ENCODE measurements at places on chromosomes 6 and 20.
A peak's percentile ranks its signal among the peaks of the same experiment; 100 is the strongest.

GRCh38 chr20:49282584-49283171 is 4.8 kb upstream of the ZNFX1 start:
- DNase-seq: no peak

GRCh38 chr6:169903122-169903521 is 151.7 kb downstream of the ERMARD start:
- no peak for DNase-seq

DNA sequence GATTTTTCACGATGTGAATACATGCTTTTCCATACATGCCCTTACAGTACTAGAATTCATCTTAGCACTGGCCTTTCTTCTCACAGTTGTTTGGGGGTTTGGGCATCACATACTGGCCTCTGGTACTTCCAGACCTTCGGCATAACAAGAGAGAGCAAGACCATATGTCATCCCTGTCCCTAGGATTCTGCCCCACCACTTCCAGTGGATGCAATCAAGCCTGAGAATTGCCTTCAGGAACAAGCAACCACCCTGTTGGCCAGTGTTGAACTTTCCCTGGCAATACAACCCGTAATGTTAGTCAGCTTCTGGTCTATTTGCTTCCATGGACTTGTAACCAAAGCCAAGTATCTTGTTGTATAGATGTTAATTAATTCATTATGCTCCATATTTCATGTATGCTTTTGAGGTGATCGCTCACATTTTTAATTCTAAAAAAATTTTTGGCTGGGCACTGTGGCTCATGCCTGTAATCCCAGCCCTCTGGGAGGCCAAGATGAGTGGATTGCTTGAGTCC is 15.4 kb upstream of the SLPI start:
- no peak for DNase-seq

DNA sequence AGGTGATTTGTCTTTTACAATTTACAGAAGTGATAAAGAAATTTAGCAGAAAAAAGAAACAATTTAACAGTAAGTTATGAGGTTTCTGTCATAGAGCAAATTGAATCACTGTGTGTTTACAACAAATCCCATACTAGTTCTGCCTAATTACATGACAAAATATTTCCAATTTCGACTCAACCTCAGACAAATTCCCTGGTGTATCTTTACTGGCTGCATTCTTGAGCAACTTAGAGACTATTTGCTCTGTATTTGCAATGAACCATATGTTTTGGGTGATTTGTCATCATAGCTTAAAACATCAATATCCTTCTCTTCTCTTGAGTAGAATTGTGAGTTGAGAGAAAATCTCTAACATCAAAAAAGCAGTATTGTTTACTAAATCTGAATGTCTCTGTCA is 128.7 kb downstream of the SIM1 start:
- no peak for DNase-seq

DNA sequence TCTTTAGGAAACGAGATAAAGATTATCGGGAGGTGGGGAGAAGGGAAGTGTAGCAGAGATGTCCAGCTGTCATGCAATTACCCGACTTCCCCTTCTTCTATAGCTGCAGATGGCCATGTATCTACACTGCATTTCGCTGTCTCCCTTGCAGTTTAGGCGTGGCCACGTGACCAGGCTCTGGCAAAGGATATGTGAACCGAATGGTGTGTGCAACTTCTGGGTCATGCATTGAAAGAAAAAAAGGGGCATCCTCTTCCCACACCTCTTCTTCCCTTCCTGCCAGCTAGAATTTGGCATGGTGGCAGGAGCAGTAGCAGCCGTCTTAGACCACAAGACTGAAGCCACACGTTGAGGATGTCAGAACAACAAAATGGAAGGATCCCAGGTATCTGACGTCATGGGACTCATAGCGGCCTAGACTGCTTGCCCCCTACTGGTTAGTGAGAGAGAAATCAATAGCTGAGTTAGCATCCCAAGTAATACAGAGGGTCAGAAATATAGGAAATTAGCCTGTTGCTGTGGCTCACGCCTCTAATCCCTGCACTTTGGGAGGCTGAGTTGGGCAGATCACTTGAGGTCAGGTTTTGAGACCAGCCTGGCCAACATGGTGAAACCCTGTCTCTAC is 32.8 kb downstream of the TCF15 start:
- peak; percentile 17 for DNase-seq

GRCh38 chr6:97175806-97176205 is 107.2 kb downstream of the MMS22L start:
- peak; percentile 7 for DNase-seq

DNA sequence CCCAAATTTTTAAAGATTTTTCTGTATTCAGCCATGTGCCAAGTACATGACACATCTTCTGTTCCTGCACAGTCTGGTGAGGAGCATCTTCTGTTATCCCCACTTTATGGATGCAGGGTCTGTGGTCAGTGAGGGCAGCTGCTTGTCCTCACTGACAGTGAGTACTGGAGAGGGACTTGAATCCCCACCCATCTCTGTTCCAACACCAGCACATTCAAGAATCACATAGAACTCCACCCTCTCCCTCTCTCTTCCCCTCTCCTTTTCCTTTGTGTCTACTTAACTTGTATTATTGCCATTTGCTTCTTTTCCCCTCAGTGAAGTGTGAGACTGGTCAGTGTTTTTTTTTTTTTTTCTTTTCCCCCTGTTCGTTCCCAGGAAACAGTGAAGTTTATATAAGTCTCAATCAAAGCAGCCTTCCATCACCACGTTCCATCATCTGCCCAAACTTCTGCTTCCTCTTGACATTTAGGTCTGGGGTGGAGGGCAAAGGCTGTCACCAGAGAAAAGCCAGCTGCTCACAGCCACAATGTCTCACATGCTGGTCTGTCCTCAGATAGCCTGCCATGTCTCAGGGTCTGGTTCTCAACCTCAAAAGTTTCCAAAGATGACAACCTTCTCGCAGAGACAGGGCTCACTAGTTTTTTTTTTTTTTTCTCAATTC is 110.0 kb upstream of the SSTR4 start:
- no peak for DNase-seq

GRCh38 chr6:129607581-129608186 is 102.3 kb downstream of the ARHGAP18 start:
- no peak for DNase-seq

GRCh38 chr6:45500924-45501816 is 123.4 kb upstream of the SUPT3H start:
- DNase-seq: no peak

DNA sequence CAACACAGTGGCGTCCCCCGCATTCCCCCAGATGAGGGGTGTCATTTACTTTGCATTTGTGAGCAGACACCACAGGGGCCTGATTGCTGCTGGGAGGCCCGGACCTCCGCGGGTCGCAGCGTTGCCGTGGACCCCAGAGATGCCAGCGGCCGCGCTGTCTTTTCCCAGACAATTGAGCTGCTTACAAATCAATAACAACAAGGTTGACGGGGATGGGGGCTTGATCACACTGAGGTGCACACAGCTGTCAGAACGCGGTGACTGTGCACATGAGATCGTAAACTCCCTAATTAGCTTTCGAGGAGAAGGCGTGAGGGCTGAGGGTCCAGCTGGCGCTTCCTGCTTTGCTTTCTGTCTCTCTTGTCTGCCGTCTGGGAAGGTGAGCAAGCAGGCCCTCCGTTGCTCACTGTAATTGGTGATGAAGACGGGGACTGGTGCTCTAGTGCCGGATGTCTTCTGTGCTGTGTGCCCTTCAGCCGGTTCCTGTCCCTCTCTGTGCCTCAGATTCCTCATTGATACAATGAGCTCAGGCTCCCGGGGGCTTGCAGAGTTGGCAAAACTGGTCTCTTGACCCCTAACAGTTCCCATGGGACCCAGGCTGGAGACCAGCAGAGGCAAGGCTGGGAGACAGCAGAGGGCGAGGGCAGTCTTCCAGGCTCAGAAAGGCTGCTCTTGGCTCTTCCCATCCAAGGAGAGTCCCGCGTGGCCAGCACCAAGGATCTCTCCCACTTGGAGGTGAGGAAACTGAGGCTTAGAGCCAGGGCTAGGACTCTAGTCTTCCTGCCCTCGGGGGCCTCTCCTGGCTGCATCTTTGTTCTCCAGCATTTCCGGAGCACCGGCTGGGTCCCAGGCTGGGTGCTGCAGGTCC is 126.0 kb upstream of the PMEPA1 start:
- DNase-seq: no peak

GRCh38 chr20:19463597-19463996 is 251.2 kb downstream of the SLC24A3 start:
- DNase-seq: no peak

DNA sequence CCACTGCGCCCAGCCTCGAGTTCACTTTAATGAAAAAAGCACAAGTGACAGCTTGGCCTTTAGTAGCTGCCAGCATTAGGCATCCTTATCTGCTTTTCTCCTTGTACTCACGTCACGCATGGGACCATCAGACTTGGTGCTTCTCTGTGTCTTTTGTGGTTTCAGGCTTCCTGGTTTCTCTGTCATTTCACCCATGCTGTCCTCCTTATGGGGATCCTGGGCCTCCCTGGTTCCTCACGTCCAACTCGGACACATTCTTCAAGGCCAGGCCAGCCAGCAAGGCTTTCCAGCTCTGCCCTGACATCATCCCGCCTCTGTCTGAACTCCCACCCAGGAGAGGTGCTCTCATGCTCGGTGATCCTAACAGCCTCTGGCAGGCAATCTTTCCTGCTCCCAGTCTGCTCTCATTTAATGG is 83.2 kb downstream of the TIAM2 start:
- DNase-seq: no peak

DNA sequence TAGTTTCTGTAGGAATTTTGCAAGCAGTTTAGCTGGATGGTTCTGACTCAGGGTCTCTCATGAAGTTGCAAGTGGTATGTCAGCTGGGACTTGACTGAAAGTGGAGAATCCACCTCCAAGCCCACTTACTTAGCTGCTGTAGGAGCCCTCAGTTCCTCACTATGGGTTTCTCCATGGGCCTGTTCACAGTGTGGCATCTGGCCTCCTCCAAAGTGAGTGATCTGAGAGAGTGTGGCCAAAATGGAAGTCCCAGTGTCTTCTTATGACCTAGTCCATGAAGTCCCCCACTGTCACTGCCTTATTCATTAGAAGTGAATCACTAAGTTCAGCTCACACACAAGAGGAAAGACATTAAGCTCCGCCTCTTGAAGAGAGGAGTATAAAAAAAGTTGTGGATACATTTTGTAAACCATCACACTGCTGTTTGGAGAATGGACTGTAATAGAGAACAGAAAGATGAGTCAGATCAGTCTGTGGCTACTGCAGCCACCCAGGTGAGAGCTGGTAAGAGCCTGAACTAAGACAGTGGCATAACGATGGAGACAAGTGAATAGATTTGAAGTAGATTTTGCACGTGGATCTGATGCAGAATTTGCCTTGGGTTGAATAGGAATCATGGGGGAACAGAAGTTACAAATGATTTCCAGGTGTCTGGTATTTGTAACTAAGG is 4.9 kb upstream of the NELFCD start:
- DNase-seq: peak; percentile 49

- no peak for DNase-seq
These were observed 21.8 kb upstream of the MCUR1 start for GRCh38 chr6:13836170-13836569.

GRCh38 chr20:57153238-57153905 is 113.1 kb downstream of the BMP7 start:
- DNase-seq: no peak

- no peak for DNase-seq
These were observed 819.5 kb upstream of the EPHA7 start for GRCh38 chr6:94238868-94239267.

DNA sequence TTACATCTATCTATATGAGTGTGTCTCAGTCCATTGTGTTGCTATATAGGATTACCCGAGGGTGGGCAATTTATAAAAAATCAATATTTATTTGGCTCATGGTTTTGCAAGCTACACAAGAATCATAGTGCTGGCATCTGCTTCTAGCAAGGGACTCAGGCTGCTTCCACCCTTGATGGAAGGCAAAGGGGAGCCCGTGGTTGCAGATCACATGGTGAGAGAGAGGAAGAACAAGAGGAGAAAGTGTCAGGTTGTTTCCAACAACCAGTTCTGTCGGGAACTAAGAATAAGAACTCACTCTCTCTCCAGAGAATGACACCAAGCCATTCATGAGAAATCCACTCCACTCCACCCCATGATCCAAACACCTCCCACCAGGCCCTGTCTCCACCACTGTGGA is 48.2 kb upstream of the TENT5A start:
- no peak for DNase-seq

GRCh38 chr6:12749531-12750379 is 33.2 kb downstream of the PHACTR1 start:
- no peak for DNase-seq

DNA sequence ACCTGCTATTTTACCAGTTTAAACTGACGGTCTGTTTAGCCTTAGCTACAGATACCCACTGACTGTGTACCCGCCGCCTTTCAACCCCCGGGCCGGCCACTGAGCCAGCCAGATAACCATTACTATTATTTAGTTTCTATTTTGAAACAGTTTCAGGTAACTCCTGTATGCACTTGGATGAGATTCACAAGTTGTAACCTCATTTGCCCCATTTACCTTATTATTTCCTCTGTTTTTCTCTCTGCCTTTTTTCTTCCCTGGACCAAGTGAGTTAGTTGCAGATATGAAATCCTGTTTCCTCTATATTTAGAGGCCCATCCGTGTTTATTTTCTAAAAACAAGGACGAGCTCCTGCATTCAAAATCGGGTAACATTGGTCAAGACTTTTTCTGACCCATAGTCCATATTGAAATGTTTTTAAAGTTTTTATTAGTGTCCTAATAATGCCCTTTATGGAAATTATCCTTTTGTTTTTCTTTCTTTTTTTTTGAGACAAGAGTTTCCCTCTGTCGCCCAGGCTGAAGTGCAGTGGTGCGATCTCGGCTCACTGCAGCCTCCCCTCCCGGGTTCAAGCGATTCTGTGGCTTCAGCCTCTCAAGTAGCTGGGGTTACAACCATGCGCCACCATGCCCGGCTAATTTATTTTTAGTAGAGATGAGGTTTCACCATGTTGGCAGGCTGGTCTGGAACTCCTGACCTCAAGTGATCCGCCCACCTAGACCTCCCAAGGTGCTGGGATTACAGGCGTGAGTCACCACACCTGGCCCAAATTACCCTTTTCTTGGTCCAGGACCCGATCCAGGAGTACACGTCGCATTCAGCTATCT is 767 bp downstream of the AP5S1 start:
- DNase-seq: no peak

- peak; percentile 79 for DNase-seq
These were observed 40.9 kb downstream of the PSMB1 start for GRCh38 chr6:170512249-170512648.

DNA sequence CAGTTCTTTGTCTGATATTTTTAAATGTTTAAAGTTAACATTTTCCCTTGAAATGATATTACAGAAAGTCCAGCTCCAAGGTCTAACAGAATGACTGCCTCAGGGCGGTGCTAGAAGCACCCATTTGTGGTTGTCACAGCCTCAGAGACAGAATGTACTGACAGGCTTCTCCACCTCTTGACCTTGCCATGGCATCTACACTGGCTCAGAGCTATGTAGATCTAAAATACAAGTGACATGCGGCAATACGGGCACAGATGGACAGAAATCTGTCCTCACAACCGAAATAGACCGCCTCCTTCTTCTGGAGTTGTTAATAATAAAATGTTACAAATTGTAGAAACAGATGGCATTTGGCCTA is 167.2 kb upstream of the THEMIS start:
- DNase-seq: no peak

DNA sequence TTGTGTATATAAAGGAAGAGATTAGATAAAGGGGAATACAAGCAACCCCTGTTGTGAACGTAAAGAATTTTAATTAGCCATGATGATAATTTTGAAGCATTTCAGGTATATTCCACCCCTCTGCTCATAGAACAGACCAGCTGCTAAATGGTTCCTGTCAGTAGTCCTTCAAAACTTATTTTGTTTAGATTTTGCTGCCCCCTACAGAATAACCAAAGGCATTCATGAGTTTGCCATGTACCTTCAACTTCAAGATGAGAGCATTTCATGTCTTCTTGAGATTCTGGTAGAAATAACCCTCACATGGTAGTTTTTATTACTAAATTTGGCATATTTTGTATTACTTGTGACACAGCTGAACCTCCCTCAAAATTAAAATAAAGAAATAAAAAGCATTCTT is 1586.7 kb downstream of the HACE1 start:
- peak; percentile 10 for DNase-seq
